Type B pancreatic cell (in vitro differentiated cells): ENCODE measurements at places on chromosomes 1 and 21.

GRCh38 chr1:223549740-223550139 lies 115.8 kb downstream of the CAPN8 start:
- DNase-seq, result no peak

DNA sequence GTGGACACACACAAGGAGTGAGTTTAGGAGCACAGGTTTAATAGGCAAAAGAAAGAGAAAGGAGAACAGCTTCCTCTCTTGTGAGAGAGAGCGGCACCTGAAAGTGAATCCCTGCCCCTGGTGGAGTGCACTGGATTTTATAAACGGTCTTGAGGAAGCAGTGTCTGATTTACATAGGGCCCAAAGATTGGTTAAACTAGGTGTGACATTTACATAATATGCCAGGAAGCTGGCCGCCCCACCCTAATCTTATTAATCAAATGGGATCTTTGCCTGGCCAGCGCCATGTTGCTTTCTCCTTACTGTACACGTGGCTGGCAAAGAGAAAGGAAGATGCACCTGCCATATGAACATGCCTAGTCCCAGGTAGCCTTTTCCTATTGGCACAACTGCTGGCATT lies 38.7 kb downstream of the CFH start:
- DNase-seq, result no peak

GRCh38 chr1:44436401-44437106 lies 31.5 kb downstream of the RNF220 start:
- no peak for DNase-seq

GRCh38 chr1:171881442-171881841 lies 40.1 kb downstream of the DNM3 start:
- DNase-seq, result no peak

DNA sequence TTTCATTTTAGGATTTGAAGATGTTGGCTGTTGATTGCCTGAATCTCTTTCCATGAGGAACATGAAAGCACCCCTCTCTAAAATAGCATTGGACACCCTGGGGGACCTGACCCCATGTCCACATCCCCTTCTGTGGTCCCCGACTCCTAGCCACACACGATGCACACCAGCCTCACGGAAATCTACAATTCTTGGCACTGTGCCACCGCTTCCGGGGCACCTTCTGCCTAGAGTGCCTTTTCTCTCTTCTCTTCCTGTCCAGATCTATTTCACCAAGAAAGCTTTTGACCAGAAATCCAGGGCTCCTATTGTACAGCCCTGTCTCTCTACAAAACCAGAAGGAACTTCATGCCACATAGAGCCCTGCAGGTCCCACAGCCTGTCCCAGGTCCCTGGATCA lies 50.3 kb downstream of the MYSM1 start:
- no peak for DNase-seq

DNA sequence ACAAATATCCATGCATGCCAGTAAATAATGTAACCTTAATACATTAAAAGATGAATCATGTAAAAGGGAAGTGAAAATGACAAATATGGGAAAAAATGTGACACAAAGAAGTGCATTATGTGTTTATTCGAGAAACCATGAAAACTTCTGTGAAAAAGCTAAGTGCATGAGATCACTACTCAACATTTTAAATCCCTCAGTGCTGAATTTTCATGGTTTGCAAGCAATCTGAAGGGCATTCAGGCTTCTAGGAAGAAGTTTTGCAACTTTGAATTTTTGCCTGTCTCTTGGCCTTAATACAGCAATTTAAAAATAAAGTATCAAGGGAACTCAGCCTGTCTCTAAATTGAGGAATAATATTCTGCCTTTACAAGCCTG lies 78.2 kb downstream of the MAP3K7CL start:
- DNase-seq, result no peak

DNA sequence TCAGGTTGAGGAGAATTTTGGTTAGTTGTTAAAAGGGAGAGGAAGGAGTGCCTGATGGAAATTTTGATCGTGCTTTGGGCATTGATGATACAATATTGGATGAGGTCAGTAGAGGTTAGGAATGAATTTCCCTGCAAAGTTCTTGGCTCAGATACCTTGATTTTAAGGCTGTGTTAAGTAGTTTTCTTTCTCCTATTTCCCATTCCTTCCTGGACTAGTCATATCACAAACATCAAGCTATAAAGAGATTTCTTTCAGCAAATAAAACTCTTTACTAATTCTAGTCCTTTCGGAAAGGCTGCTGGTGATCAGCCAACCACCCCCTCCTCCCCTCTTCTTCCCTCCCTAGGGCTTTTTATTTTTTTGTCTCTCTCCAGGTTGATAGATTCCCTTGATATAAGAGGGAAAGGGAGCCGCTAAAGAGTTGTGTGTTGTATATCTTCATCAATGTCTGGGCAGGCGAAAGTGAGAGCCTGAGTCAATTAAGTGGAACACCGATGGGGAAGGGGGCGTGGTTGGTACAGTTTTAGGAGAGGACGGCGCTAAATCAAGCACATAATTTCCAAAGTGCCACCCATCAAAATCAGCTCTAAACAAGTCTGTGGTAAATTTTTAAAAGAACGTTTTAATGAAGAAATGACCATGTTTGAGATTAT lies 100.1 kb upstream of the PLXNA2 start:
- no peak for DNase-seq

DNA sequence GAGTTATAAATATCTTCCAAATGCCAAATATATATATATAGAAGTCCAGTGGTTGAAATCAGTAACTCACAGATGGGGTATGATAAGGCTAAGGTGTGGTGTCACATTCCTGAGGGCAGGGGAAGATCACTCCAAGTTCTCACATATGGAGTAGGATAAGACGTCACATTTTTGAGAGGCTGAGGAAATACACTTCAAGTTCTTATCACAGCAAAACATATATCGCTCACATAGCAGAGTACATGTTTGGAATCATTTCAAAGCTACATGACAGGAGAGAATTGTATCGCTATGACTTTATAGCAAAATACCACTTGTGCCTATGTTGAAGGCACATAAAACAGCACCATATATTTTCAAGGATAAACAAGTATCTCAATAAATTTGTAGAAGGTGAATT lies 55.1 kb downstream of the RBM11 start:
- no peak for DNase-seq

- no peak for DNase-seq
Measured at GRCh38 chr1:21775550-21775914, 7.4 kb downstream of the USP48 start.

DNA sequence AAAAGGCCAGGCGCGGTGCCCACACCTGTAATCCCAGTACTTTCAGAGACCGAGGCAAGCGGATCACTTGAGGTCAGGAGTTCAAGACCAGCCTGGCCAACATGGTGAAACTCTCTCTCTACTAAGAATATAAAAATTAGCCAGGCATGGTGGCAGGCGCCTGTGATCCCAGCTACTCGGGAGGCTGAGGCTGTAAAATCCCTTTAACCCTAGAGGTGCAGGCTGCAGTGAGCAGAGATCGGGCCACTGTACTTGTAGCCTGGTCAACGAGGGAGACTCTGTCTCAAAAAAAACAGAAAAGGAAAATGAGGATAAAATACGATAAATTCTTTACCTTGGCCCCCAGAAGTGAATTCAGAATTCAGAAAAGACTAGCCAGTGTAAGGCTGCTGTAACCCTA lies 1.6 kb downstream of the TMEM50B start:
- no peak for DNase-seq

DNA sequence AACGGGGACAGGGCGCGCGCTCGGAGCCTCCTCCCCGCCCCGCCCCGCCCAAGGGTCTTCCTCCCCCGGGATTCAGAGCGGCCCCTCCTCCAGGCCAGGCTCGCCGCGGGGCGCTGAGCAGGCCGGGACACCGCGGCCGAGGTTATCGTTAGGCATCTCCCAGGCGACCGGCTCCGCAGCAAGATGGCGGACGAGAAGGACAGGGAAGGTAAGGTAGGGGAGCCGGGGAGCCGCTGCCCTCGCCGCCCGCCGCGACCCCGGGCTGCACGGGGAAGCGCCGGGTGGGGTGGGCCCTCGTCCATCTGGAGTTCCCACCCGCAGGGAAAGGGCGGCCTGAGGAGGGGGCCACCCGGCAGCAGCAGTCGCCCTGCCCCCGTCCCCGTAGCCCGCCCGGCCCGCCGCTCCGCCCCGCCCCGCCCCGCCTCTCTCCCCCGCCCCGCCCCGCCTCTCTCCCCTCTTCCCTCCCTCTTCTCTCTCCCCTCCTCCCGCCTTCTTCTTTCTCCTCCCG lies 105.9 kb upstream of the HNRNPU start:
- peak; percentile 87 for DNase-seq

DNA sequence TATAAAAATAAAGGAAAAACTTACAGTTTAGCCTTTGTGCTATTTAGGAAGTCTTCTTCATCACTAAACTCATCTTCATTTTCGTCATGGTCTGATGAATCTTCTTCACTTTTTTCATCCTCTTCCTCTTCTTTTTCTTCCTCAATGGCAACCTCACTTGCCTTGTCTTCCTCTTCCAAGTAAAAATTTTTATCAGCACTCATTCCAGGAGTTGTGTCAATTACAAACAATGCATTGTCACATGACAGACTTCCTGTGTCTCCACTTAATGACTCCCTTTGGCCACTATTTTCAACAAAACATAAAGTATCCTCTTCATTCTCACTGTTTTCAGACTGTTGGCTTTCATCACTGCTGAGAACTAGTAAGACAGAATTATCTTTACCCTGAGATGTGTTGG lies 2.8 kb downstream of the DNTTIP2 start:
- DNase-seq, result no peak

DNA sequence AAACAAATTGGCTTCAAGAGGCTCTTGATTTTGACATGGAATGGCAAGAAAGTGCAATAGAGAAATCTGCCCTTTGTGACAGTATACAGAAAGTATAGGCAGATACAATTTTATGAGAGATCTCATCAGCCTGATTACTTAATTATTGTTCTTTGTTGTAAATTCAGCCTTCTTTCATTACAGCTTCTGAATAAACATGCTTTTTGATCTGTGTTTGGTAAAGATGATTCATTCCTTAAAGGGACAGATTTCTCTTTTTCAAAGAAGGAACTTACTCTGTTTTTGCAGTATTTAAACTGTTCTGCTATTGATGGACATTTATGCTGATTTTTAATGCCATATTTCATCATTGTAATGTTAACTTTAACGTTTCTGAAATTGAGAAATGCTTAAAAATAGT lies 13.7 kb upstream of the MPC2 start:
- DNase-seq, result no peak

GRCh38 chr21:34865400-34866241 lies 183.5 kb downstream of the RUNX1 start:
- no peak for DNase-seq

- DNase-seq, result no peak
Measured at GRCh38 chr1:116769561-116769977, 15.3 kb downstream of the CD2 start.

DNA sequence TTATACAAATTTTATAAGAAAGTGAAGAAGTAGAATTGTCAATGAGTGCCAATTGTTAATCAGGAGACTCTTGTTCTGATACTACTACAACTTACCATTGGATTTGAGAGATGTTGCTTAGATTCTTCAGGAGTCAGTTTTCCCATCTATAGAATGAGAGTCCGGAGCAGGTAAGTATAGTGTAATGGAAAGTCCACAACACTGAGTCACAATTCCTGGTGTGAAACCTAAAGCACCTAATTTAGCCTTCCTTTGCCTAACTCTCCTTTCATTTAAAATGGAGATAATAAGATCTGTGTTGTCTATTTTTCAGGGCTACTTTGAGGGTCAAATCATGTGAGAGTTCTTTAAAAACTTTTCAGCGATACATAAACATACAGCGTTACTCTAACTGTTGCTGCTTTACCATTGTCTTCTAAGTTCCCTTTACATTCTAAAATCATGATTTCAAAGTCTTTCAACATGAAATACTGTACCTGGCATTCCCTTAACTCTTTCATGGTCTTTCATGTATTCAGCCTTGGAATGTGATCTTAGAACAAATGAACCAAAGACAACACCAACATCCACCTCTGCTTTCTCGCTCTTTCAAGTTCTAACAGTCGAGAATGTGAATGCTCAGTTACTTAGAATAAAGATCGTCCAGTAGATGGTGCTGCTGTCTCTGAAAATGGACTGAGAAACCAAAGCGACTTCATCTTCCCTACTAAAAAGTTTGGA lies 90.9 kb downstream of the SLC30A10 start:
- DNase-seq, result no peak

- DNase-seq, result no peak
Measured at GRCh38 chr1:177020851-177021589, 143.5 kb downstream of the ASTN1 start.

GRCh38 chr1:51689075-51689440 lies 72.2 kb downstream of the OSBPL9 start:
- DNase-seq, result no peak

- no peak for DNase-seq
Measured at GRCh38 chr1:202659974-202660373, 50.3 kb downstream of the SYT2 start.
